ENCODE measurements at places on chromosomes 13 and 19.

DNA sequence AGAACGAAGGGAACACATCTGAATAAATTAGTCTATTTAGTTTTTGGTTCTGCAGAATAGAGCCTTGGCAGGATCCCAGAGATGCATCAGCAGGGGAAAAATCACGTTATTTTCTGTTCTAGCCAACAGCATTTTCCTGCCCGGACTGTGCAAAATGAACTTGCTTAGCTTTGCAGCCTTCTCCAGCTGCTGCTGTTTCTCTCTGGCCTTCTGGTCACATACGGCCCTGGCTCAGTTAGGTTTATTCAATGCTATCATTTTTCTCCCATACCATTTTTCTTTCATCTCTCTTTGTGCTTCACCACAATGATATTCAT lies 110.4 kb upstream of the KL start:
- DNase-seq: no peak

GRCh38 chr13:102792396-102792795 lies 6.4 kb downstream of the POGLUT2 start:
- DNase-seq: no peak

DNA sequence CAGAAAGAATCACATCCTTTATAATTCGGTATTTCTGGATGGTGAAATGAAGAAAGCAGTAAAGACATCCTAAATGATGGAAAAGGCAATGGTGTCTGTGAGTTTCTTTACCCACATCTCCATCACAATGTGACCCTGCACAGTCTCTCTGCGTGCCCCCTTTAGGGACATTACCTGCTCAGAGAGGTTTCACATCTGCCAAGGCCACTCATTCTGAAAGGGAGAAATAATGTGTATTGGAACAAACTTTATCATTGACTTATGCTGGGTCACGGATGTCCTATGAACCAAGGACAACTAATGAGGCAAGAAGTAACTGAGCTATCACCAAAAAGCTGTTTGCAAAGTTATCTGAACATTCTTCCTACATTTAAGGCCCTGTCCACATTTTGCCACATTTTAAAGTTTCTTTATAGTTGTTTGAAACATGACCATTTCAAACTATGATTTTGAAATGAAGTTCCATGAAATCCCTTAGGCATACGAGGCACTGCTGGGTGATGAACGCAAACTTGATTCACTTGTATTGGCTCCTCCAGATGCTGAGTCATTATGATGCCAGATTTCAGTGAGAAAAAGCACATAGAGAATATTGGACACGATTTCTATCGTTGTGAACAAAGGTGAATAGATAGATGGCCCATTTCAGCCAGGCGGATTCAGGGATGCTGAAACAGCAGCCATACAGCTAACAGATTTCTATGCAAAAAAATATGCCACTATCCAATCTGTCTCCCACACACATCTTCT lies 63.5 kb upstream of the HMGB1 start:
- no peak for DNase-seq

DNA sequence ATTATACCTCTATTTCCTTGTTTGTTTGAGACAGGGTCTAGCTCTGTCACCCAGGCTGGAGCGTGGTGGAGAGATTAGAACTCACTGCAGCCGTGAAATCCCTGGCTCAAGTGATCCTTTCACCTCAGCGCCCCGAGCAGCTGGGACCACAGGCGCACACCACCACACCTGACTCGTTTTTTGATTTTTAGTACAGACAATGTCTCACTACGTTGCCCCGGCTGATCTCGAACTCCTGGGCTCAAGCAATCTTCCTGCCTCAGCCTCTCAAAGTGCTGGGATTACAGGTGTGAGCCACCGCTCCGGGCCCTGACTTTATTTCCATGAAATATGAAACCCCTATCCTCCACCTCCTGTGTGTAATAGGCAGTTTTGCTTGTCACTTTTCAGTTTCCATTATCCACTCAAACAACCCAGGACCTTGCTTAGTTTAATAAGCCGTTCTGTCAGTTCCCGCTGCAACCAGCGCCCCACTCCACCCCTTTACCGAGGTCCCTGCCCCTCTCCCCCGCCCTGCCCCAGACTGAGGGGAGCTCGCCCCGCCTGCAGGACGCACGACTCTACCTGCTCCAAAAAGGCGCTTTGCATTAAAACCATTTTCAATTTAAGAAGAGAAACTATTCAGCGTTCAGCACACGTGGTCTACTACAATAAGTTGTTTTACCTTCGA lies 16.9 kb downstream of the ZNF816 start:
- DNase-seq: no peak

DNA sequence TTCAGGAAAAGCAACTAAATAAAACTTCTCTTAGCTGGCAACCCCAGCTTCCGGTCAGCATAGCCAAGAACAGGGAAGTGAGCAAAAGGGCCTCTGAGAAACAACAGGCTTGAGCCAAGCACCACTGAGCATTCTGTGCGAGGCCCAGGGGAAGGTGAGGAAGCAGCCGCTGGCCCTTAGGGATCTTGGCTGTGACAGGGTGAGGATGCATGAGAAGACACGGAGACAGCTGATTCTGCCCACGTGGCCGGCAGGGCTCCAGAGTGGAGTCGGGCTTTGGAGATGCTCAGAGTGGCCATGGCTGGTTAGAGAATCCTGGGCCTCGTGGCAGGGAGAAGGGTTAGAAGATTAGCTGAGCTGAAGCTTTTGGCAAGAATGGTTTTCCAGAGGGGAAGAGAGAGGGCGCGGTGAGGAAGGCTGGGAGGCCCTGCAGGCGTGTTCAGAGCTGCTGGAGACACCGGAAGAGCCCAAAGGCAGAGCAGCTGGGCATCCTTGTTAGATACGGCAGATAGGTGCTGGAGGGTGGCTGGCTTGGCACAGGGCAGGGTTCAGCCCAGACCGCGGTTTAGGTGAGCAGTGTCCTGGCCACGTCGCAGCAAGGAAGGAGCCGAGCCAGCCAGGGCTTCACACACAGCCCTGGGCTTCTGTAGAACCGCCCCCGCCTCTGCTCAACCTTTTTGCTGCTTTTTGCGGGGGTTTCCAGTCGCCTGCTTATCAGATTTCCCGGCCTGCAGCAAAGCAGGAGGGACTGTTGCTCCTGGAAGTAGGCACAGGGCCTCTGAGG lies 17.3 kb downstream of the UPF1 start:
- no peak for DNase-seq

- no peak for DNase-seq
These were observed 45.2 kb upstream of the HMGB1 start for GRCh38 chr13:30510811-30511371.

DNA sequence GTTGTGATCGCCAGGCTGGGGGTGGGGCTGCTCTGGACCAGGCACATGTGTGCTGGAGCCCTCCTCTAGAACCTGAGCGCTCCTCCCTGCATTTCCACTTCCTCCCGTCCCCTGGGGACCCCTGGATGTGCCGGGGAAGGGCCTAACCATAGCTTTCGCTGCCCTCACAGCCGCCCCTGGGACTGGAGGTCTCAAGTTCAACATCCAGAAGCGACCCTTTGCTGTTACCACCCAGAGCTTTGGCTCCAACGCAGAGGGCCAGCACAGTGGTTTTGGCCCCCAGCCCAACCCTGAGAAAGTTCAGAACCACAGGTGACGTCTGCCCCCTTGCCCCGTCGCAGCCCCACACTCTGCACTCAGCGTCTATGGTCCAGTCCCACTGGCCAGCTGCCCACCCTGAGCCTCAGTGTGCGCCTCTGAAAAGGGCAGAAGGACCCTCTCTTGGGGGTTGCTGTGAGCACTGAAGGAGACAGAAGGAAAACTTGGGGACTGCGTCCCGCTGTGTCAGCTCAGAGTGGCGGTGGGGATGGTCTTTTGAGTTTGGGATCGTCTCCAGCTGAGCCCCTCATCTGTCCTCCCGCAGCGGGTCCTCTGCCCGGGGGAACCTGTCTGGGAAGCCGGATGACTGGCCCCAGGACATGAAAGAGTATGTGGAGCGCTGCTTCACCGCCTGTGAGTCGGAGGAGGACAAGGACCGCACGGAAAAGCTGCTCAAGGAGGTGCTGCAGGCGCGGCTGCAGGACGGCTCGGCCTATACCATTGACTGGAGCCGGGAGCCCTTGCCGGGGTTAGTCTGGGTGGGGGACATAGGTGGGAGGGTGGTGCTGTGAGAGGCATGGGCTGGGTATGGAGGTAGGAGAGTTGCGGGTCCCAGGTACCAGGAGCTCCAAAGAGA lies 6.0 kb downstream of the LENG8 start:
- no peak for DNase-seq

- DNase-seq: no peak
These were observed 5.7 kb downstream of the SLC25A30 start for GRCh38 chr13:45412274-45413049.

DNA sequence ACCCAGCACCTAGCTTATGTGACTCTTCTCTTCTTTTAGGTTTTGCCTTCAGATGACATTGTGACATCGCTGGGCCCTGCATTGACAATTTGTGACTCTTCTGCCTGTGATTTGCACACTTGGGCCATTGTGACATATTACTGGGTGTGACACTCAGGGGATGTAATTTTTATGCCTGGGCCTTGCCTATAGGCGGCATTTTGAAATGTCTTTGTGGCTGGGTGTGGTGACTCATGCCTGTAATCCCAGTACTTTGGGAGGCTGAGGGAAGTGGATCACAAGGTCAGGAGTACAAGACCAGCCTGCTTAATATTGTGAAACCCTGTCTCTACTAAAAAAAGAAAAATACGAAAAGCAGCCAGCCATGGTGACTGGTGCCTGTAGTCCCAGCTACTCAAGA lies 28.4 kb upstream of the ZNF681 start:
- DNase-seq: no peak

- no peak for DNase-seq
These were observed 64.9 kb downstream of the EDNRB start for GRCh38 chr13:77853703-77854102.

DNA sequence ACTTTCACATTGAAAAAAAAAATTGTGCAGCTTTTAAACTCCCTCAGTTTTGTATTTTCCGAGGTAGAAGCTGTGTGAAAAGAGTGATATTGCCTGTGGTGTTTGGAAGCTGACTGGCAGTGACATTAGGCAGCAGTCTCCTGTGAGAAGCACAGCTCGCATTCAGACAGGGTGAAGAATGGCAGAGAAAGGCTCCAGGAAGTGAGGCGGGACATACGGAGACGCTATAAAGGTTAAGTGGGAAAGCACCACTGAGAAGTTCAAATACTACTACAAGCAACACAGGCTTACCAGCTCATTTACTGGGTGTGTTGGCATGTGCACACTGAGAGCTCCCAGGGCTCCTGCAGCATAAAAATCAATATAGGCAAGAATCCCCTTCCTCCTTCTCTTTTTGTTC lies 88.4 kb downstream of the RXFP2 start:
- DNase-seq: no peak

GRCh38 chr19:41848666-41849065 lies 3.8 kb downstream of the DMRTC2 start:
- no peak for DNase-seq

GRCh38 chr19:56383826-56384605 lies 9.3 kb downstream of the ZNF582 start:
- DNase-seq: no peak

GRCh38 chr13:36806102-36806501 lies 12.9 kb upstream of the RFXAP start:
- no peak for DNase-seq

GRCh38 chr13:26186995-26187394 lies 35.1 kb downstream of the RNF6 start:
- no peak for DNase-seq

Data from stimulated activated naive CD4-positive, alpha-beta T cell (primary cell).